ENCODE measurements at places on chromosomes 3 and 15.
A peak's percentile ranks its signal among the peaks of the same experiment; 100 is the strongest.

GRCh38 chr3:184346480-184347190 is 9.2 kb downstream of the FAM131A start:
- no peak for DNase-seq

- DNase-seq, result no peak
Measured at GRCh38 chr3:7015683-7016440, 154.9 kb downstream of the GRM7 start.

DNA sequence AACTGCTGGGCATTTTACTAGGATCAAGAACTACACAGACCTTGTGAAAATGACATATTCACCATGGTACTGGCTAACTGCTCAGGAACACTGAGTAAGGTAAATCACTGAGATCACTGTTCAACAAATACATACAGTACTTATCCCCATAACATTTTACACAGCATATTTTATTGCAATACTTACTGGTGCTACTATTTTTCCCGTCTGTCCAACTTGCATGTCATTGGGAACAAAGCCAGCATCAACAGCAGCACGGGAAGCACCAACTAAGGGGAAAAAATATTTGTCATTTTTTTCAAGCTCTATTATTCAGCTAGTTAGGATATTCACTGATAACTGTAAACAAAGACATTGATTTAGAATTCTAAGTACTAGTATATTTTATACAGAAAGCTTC is 37.0 kb downstream of the ETFA start:
- no peak for DNase-seq

GRCh38 chr15:38024293-38025091 is 90.1 kb downstream of the TMCO5A start:
- DNase-seq, result no peak

DNA sequence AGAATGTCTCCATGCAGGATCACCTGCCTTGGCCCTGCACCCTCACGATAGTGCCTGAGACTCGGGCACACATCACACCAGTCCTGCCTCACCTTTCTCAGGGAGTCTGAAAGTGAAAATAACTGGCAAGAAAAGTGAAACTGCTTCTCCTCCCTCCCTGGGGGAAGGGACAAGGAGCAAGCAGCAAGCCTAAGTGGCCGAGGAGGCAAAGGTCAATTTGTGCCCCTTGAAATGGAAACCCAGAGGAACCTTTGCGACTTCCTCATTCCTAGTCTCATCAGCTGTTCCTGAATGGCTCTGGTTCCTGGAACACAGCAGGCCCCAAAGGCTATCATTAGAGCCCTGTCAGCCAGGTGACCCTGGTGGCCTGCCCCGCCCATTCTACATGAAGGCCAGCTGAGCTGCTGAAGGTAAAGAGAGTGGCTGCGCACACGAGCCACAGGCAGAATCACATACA is 28.0 kb upstream of the SLCO2A1 start:
- DNase-seq, result no peak

- DNase-seq, result no peak
Measured at GRCh38 chr3:52109611-52110301, 44.5 kb downstream of the POC1A start.

DNA sequence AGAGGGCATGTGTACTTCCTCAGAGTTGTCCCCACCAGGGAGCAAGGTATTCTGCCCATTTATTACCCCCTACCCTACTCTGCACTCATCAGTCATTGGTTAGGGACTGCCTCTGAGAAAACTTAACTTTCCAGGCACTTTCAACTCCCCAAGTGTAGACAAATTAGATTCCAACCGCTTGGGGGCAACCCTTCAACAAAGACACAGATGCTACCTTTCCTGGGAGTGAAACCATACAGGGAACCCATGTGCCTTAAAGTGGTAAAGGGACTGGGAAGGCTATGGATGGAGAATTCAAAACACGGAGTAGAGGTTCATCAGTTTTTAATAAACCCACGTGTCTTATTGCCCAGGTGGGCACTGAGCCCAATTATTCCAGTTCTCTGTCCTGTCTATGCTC is 19.4 kb upstream of the UBE2E2 start:
- no peak for DNase-seq

GRCh38 chr15:63041402-63041973 is 1.1 kb upstream of the TPM1 start:
- no peak for DNase-seq

GRCh38 chr3:38036906-38037305 is 2.1 kb upstream of the DLEC1 start:
- DNase-seq, result no peak

DNA sequence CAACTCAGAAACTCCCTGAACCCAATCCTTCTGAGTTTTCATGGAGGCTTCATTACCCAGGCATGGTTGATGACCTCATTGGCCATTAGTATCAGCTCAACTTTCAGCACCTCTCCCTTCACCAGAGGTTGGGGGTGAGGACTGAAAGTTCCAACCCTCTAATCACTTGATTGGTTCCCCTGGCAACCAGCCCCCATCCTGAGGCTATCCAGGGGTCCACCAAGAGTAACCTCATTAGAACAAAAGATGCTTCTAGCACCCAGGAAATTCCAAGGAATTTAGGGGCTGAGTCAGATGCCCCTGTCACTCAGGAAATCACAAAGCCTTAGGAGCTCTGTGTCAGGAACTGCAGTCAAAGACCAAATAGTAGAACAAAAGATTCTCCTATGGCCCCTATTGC is 43.8 kb downstream of the ADAMTSL3 start:
- no peak for DNase-seq

GRCh38 chr3:133089906-133090485 is 51.8 kb downstream of the TMEM108 start:
- no peak for DNase-seq

DNA sequence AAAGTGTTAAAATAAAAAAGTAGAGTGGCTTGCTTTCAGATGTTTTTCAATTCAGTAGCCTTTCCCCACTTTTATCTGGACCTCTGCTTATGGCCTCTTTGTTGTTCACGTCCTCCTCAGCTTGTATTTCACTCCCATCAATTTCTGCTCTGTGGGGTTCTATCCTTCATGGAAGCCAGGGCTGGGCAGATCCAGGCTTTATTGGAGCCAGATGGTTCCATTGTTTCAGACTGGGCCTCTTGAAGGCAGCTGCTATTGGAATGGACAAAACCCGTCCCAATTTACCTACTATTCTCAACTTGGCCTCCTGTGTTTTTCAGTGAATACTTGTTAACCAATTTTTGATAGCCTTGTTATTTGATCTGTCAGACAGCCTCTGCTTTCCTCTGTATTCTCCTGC is 10.9 kb upstream of the AADACL2 start:
- DNase-seq, result peak; percentile 67

DNA sequence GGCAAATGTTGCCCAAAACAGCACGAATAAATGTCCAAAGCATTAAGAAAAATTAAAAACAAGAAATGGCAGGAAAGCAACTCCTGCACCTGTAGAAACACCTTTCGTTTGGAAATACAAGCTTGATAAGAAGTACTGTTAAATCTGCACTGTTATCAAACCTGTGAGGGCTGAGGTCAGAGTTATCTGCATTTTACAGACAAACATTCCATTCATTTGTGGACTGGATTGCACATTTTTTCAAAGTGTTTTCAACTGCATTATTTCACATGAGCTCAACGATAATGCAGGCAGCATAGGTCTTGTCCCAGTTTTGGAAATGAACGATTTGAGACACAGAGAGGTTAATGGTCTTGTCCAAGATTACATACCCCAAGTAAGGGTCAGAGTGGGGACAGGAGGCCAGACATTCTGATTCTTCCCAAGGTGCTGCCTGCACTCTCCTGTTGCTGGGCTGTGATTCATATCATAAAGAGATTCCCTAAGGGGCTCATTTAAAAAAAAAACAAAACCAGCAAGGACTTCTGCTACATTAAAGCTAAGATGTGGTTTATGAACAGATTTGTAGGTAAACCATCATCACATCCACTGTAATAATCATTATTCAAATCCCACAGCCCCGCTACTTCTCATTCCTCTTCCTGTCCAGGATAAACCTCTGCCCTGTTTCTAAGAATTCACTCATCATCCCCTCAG is 13.0 kb downstream of the GUCA1C start:
- DNase-seq, result no peak

DNA sequence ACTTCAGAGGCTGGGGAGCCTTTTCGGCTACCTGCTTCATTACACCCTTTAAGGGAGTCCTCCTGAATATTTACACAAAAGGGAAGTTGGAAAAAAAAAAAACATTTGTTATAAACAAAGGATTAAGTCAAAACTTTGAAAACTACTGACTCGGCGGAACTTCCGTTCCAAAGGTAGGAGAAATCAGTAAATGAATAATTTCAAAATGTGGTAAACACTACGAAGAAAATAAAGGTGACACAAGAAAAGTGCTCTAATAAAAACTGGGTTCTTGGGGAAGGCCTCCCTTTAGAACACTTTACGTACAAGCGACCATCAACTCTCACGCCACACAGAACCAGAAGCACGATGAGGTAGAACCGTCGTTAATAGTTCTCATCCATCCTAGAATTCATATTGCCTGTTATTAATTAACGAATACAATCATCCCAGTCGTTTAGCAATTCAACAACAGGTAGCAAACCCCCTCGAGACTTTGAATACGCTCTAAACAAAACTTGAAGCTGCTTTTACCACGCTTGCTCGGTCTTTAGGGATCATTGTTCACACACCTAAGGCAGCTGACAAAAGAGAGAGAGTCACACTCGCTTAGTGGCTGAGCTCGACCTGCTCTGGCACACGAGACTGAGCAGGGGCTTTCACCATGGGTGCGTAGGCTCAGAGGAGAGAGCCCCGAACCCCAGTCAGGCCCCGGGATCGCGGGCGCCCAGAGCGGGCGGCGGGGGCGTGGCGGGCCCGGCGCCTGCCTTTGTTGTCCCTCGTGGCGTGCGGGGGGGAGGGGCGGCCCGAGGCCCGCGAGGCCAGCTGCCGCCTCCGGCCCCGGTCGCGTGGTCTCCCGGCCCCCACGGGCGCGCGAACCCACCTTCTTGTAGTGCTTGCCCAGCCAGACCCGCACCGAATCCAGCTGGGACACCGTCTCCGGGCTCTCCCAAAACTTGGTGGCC is 680 bp downstream of the SMARCC1 start:
- DNase-seq, result peak; percentile 27

DNA sequence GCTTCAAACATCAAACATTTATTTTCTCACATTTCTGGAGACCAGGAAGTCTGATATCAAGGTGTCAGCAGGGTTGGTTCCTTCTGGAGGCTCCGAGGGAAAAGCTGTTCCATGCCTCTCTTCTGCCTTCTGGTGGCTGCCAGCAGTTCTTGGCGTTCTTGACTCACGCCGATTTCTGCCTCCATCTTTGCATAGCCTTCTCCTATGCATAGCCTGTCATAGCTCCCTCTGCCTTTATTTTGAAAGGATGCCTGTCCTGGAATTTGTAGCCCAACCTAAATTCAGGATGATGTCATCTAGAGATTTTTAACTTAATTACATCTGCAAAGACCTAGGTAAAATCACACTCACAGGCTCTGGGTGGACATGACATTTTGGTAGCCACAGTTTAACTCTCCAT is 70.4 kb downstream of the RGMA start:
- DNase-seq, result no peak

GRCh38 chr15:42908538-42908937 is 12.0 kb downstream of the TTBK2 start:
- DNase-seq, result no peak

DNA sequence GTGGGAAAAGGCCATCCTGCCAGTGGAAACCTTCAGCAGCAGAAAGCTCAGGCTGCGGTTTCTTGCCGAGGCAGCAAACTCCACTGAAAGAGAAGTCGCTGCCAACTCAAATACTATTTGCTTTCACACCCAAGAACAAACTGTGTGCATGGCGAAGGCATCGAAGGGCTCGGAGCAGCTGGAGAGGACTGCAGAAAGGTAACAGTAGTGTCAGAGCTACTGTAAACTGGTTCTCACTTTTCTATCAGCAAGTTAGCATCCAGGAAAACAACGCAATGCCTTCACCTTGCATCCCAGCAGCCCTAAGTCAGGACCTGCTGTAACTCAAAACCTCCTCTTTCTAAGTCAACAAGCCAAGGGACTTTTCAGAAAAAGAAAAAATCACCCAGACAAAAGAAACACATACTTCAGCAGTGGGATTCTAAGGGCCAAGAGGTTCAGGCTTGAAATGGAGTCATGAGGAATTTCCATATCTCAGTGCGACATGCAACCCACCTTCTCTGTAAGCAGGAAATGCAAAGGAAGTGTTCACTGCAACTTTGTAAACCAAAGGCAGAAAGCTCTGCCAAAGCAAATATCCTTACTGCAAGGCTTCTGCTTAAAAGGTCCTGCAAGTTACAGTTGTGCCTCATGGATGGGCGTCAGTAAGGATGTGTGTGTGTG is 193.5 kb downstream of the FOXP1 start:
- peak; percentile 36 for DNase-seq

DNA sequence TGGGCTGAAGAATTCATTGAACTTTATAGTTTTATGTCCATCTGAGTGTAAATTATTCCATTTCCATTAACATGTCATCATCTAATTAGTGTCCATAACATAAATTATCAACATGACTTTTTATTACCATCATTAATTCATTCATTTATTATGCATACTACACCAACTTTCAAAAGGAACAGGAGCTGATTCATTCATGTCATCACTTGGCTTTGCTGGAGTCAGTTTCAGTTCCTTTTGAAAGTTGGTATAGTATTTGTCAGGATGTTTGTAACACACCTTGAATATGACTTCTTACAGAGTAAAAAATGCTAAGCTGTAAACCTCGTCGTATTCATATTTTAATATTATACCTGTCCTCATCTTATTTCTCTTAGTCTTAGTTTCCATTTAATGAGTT is 298.0 kb upstream of the RBMS3 start:
- no peak for DNase-seq

GRCh38 chr3:190132371-190132770 is 11.7 kb upstream of the P3H2 start:
- DNase-seq, result no peak

- peak; percentile 82 for DNase-seq
Measured at GRCh38 chr3:44584646-44585501, at the start of gene ZNF660. ZNF660 (plus strand) TSS chr3:44584964; CDS start chr3:44594194, 9,230 bp downstream.

- no peak for DNase-seq
Measured at GRCh38 chr3:26091626-26092025, 301.7 kb downstream of the OXSM start.

DNA sequence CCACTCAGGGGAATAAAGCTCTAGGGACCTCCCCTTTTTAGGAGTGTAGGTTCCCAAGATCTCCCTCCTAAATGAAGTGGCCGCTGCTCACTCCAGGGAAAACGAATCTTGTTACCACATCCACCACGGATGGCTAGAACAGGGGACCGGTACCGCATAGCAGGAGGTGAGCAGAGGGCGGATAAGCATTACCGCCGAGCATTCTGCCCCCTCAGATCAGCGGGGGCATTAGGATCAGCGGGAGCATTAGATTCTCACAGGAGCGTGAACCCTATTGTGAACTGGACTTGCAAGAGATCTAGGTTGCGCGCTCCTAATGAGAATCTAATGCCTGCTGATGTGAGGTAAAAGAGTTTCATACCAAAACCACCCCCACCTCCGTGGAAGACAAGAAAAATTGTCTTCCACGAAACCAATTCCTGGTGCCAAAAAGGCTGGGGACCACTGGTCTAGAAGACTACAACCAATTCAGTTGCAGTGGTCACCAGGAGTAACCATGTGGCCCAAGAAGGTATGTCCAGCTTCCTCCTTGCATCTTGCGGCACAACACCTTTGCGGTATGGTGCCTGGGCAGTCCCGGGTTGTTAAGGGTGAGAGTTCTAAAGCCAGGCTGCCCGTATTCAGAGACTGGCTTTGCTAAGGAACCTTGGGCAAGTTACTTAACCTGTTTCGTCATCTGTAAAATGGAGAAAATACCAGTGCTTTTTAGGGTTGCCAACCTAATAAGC is 1.1 kb upstream of the SS18L2 start:
- DNase-seq, result no peak

- no peak for DNase-seq
Measured at GRCh38 chr15:40877694-40878093, 3.7 kb upstream of the RHOV start.
